ENCODE measurements at places on chromosomes 3 and 15. TPM values are rescaled to one million over a fixed set of nuclear protein-coding genes. Genes with fewer than 3 reads are reported as not detected.

DNA sequence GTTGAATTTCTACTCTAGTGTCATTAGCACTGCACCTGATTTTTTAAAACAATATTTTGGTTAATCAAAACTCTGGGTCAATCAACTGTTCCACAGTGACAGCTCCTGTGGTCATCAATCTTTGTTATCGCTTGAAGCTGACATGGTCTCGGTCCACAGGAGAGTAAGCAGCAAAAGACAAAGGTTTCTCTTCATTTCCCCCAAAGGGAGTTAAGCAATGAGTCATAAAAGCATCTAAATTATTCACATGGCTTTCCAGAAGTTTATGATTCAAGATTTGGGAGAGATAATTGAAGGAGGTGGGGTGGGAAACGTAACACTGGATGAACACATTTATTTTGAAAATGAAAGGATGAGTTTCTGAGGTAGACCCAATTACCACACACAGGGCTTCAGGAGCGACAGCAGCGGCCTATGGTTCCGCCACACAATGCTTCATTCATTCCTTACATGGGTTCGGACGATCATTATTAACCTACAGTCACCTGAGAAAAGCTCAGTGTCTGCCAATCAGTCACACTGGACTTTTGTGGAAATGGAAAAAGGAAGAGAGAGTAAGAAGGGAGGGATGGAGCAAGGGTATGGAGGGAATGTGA, 505.1 kb downstream of the FHIT start:
- DNase-seq = no peak
- no peak overlapping the region for H3K27ac ChIP-seq
- no peaks in the 10 kb centered on the region for H3K4me1 ChIP-seq
- no peak overlapping the region for H3K4me3 ChIP-seq
- no peaks in the 10 kb centered on the region for H3K36me3 ChIP-seq

GRCh38 chr3:158727206-158728060, 4.8 kb downstream of the RARRES1 start:
- H3K4me3 ChIP-seq = no peak overlapping the region
- H3K27ac ChIP-seq = no peak overlapping the region
- DNase-seq = no peak
- no peaks in the 10 kb centered on the region for H3K36me3 ChIP-seq

- H3K36me3 ChIP-seq = peaks cover 7% of the 10 kb centered on the region
- H3K4me1 ChIP-seq = peaks cover 50% of the 10 kb centered on the region
- peak overlapping the region; percentile 95 for H3K4me3 ChIP-seq
- no peak for DNase-seq
- peaks cover 3% of the 10 kb centered on the region for H3K27me3 ChIP-seq
These were observed 1.9 kb downstream of the TEX9 start for GRCh38 chr15:56367156-56367555.

GRCh38 chr15:74519311-74519710, 21.7 kb upstream of the ARID3B start:
- no peaks in the 10 kb centered on the region for H3K4me1 ChIP-seq
- H3K27me3 ChIP-seq = no peaks in the 10 kb centered on the region
- no peaks in the 10 kb centered on the region for H3K36me3 ChIP-seq
- no peak overlapping the region for H3K4me3 ChIP-seq

DNA sequence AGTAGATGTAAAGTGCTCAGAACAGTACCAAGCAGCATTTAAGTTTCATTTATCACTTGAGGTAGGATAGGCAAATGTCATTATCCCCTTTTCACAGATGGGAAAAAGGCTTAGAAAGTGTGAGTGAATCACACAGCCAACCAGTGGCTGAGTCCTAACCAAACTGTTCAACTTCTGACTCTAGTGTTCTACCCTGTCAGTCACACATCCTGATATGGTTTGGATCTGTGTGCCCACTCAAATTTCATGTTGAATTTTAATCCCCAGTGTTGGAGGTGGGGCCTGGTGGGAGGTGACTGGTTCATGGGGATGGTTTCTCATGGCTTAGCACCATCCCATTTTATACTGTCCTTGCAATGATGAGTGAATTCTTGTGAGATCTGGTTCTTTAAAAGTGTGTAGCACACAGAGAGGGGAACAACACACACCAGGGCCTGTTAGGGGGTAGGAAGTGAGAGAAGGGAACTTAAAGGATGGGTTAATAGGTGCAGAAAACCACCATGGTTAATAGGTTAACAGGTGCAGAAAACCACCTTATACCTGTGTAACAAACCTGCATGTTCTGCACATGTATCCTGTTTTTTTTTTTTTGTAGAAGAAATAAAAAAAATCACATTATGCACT, 304.7 kb downstream of the SUCLG2 start:
- no peak for DNase-seq
- no peaks in the 10 kb centered on the region for H3K36me3 ChIP-seq
- no peaks in the 10 kb centered on the region for H3K27me3 ChIP-seq
- H3K27ac ChIP-seq = no peak overlapping the region

- H3K4me1 ChIP-seq = peaks cover 59% of the 10 kb centered on the region
- peak overlapping the region; percentile 77 for H3K27ac ChIP-seq
- H3K36me3 ChIP-seq = no peaks in the 10 kb centered on the region
- no peak for DNase-seq
- H3K4me3 ChIP-seq = peak overlapping the region; percentile 33
- peaks cover 3% of the 10 kb centered on the region for H3K27me3 ChIP-seq
These were observed 1.8 kb downstream of the LMCD1 start for GRCh38 chr3:8503461-8503860.

DNA sequence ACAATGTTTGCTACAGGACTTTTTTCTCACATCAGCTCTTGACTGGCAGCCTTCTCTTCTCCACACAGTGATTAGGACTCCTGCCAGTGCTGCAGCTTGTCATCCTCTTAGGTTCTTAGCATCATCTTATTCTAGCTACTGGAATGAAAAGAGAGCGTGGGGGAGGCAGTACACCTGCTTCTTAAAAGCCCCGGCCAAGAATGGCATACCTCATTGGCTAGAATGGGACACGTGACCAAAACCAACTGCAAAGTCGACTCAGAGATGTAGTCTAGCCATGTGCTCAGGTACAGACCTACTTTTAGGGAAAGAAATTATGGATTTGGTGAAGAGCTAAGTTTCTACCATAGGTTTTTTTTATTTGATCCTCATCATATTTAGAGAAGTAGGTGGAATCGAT, 44.1 kb downstream of the RARB start:
- no peak overlapping the region for H3K27ac ChIP-seq
- no peaks in the 10 kb centered on the region for H3K27me3 ChIP-seq
- DNase-seq = no peak
- H3K4me3 ChIP-seq = no peak overlapping the region
- H3K4me1 ChIP-seq = peaks cover 3% of the 10 kb centered on the region
- H3K36me3 ChIP-seq = no peaks in the 10 kb centered on the region

Gene CPEB1
- not detected for total RNA-seq

- peaks cover 43% of the 10 kb centered on the region for H3K36me3 ChIP-seq
- peak overlapping the region; percentile 97 for H3K4me3 ChIP-seq
- no peaks in the 10 kb centered on the region for H3K27me3 ChIP-seq
- DNase-seq = no peak
- peak overlapping the region; percentile 99 for H3K27ac ChIP-seq
- H3K4me1 ChIP-seq = peaks cover 65% of the 10 kb centered on the region
These were observed 2.1 kb downstream of the MYD88 start for GRCh38 chr3:38140326-38141172.

Gene ITIH1
- 0.80 TPM for total RNA-seq

DNA sequence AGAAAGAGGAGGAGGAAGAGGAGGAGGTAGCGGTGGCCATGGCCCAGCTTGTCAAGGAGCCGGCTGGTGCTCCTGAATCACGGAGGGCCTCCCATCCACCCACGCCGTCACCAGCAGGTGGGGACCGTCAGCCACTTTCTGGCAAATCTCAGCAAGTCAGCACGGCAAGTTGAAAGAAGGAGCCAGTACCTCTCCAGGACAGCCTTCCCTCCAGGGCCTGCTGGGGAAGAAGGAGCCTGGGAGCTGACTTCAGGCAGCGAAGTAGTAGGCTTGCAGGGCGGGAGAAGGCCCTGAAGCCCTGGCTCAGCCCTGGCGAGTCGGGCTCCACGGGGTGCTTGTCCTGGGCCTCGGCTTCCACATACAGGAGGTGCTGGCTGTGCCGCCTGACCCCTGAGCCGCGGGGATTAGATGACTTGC, 99.2 kb upstream of the TRPM1 start:
- H3K27me3 ChIP-seq = no peaks in the 10 kb centered on the region
- H3K27ac ChIP-seq = no peak overlapping the region
- H3K36me3 ChIP-seq = no peaks in the 10 kb centered on the region
- peak; percentile 42 for DNase-seq
- H3K4me1 ChIP-seq = peaks cover 29% of the 10 kb centered on the region

GRCh38 chr3:9330166-9330703, 32.6 kb upstream of the THUMPD3 start:
- no peaks in the 10 kb centered on the region for H3K36me3 ChIP-seq
- H3K4me1 ChIP-seq = no peaks in the 10 kb centered on the region
- H3K4me3 ChIP-seq = no peak overlapping the region
- no peak for DNase-seq
- no peak overlapping the region for H3K27ac ChIP-seq
- H3K27me3 ChIP-seq = peaks cover 8% of the 10 kb centered on the region

DNA sequence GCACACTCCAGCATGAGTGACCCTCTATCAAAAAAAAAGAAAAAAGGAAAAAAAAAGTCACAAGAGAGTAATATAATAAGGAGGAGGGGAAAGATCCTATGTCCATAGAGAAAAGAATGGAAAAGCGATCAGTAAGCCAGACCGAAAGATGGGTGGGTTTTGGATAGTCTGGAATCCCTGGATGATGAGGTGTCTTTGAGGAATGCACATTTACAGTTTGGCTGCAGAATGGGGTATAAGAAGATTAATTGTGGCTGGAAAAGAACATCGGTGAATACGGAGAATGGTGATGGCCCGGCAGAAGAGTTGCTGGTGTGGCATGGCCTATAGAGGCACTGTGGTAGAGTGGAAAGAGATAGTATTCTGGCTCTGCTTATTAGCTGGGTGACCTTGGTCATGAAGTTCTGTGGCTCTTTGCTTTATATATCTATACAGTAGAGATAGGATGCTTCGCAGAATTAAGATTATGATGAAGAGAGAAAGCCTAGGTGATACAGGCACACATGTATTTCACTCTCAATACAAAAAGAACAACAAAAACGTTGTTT, 187.9 kb downstream of the AKAP13 start:
- peaks cover 29% of the 10 kb centered on the region for H3K4me1 ChIP-seq
- no peaks in the 10 kb centered on the region for H3K27me3 ChIP-seq
- no peak overlapping the region for H3K27ac ChIP-seq
- no peak overlapping the region for H3K4me3 ChIP-seq
- no peak for DNase-seq

DNA sequence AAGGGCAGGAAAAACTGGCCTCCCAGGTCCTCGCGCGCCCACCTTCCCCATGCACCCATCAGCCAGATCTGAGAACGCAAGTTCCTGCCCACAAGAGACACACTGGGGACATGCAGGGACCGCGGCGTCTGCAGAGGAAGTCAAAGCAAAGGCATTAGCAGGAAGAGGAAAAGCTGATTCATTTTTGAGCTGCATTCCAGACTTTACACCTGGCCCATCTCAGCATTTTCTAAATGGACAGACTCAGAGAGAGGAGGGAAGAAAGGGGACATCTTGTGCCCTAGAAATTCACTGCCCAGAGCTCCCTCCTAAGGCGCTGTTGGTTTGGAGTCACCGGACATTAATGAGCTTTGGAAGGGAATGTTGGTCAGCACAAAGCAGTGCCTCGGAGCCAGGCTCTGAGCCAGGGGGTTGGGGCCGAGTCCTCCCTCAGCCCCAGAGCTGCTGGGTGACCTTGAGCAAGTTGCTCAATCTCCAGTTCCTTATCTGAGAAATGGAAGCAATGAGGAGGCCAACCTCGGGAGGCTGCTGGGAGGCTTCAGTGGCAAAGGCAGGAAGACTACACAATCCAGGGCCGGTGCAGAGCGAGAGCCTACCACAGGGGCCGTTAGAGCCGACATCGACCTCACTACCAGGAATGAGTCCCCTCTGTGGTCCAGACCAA, 150.5 kb upstream of the IQSEC1 start:
- H3K4me1 ChIP-seq = no peaks in the 10 kb centered on the region
- H3K27ac ChIP-seq = no peak overlapping the region
- H3K36me3 ChIP-seq = no peaks in the 10 kb centered on the region
- no peak for DNase-seq

DNA sequence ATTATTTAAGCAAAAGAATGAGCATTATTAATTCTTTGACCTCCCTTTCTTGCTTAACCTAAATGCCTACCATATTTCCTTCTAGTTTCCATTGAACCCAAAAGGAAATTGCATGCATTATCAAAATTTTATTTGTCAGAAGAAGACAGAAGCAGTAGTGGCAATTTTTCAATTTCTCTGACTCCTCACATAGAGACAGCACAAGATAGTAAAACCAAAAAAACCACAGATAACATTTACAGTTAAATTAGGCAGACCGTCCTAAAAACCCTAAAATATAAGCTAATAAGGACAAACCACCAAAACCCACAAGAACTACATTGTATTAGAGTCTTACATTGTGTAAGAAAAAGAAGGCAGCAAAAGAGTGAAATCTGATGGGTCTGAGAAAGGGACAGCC, 27.1 kb downstream of the GOLGB1 start:
- no peak overlapping the region for H3K27ac ChIP-seq
- DNase-seq = no peak
- H3K27me3 ChIP-seq = no peaks in the 10 kb centered on the region

Gene FAM81A
- 6.2 TPM for total RNA-seq

- no peaks in the 10 kb centered on the region for H3K27me3 ChIP-seq
- H3K36me3 ChIP-seq = no peaks in the 10 kb centered on the region
- H3K27ac ChIP-seq = no peak overlapping the region
- no peaks in the 10 kb centered on the region for H3K4me1 ChIP-seq
- DNase-seq = no peak
These were observed 170.6 kb downstream of the TJP1 start for GRCh38 chr15:29651476-29652233.

- no peak for DNase-seq
- no peaks in the 10 kb centered on the region for H3K27me3 ChIP-seq
- no peaks in the 10 kb centered on the region for H3K4me1 ChIP-seq
- no peak overlapping the region for H3K27ac ChIP-seq
These were observed 21.4 kb upstream of the PRTG start for GRCh38 chr15:55764398-55764797.

Gene GRM2
- 0.58 TPM for total RNA-seq

- H3K27me3 ChIP-seq = peaks cover 4% of the 10 kb centered on the region
- H3K27ac ChIP-seq = no peak overlapping the region
- no peaks in the 10 kb centered on the region for H3K36me3 ChIP-seq
- H3K4me1 ChIP-seq = no peaks in the 10 kb centered on the region
- H3K4me3 ChIP-seq = no peak overlapping the region
- no peak for DNase-seq
These were observed 18.3 kb downstream of the SLCO3A1 start for GRCh38 chr15:91871837-91872236.

DNA sequence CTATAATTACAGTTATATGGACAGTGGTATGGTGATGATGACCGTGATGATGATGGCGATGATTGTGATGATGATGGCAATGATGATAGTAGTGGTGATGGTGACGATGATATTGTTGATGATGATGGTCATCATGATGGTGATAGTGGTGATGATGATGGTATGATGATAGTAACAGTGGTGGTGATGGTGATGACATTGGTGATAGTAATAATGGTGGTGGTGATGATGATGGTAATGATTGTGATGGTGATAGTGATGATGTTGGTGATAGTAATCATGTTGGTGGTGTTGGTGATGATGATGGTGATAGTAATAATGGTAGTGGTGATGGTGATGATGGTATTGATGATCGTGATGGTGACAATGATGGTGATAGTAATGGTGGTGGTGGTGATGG, 504.4 kb downstream of the GABRG3 start:
- no peaks in the 10 kb centered on the region for H3K36me3 ChIP-seq
- no peaks in the 10 kb centered on the region for H3K4me1 ChIP-seq
- no peaks in the 10 kb centered on the region for H3K27me3 ChIP-seq
- no peak overlapping the region for H3K4me3 ChIP-seq
- DNase-seq = no peak

GRCh38 chr15:85047271-85047948, 65.8 kb downstream of the PDE8A start:
- H3K4me3 ChIP-seq = no peak overlapping the region
- no peak for DNase-seq
- no peaks in the 10 kb centered on the region for H3K27me3 ChIP-seq
- peaks cover 32% of the 10 kb centered on the region for H3K4me1 ChIP-seq
- no peak overlapping the region for H3K27ac ChIP-seq
- no peaks in the 10 kb centered on the region for H3K36me3 ChIP-seq
